Stimulated activated CD8-positive, alpha-beta memory T cell treated with anti-CD3 and anti-CD28 coated beads, Interleukin-4, amount 100 ng/mL, for 48 hours (primary cell): ENCODE measurements at places on chromosomes 2 and 18.

DNA sequence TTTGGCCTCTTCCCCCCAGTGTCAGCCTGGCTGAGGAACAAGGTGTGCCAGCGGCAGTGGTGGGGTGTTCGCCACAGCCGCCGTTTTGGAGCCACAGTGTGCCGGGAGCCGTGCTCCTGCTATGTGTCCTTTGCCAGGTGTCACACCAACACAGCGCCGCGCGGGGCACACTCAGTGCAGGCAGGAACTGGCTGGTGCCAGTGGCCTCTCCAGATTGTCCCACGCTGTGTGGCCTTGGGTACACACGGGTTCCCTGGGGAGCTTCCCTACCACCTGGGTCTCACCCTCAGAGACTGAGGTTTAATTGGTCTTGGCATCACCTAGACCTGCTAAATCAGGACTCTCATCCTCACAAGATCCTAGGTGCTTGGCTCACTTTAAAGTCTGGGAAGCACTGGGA is 171.6 kb downstream of the LDLRAD4 start:
- DNase-seq: no peak

GRCh38 chr18:5546660-5547059 is 2.9 kb upstream of the EPB41L3 start:
- no peak for DNase-seq

DNA sequence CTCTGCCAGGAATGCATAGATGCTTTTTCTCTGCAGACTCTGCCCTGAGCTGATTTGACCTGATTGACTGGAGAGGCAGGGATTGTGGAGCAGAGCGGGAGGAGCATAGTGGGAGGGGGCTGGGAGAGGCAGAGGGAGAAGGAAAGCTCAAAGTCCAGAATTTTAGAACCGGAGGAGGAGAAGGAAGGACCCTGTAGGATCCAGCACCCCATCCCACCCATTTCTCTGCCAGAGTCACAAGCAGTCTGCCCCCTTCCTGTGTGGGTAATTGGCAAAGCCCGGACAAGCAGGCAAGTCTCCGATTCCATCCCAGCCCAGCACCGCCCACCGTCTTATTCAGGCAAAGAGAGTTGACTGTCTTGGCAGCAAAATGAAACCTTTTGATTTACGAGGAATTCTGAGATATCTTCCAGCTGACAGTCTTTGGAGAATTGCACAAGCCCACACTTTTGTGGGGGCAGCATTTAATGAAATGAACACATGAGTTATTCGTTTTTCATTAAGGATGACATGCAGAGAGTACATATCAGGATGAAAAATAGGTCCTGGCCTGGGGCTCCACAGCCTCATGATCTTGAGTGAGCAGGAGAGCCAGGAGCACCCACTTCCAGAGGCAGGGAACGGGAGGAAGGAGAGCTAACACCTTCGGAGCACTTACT is 103.1 kb downstream of the MCFD2 start:
- no peak for DNase-seq

- no peak for DNase-seq
Measured at GRCh38 chr2:199407421-199407820, 50.3 kb downstream of the SATB2 start.

DNA sequence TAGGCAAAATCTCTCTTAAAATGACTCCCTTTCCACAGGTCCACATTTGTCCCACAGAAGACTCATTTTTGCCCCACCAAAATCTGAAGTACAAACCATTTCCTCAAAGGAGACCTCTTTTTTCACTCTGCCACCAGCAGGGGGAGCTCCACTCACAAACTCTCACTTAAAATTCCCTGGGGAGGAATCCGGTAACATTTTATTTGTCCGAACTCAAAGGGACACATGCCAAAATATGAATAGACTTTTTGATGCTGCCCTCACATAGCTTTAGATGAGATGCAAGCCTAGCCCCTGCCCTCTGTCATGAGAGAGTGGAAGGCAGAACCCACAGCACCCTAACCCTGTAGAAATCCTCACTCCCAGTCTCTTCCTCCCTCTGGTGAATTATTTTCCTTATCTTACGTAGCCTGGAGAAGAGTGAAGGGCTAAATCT is 57.1 kb downstream of the RMDN2 start:
- peak; percentile 78 for DNase-seq

DNA sequence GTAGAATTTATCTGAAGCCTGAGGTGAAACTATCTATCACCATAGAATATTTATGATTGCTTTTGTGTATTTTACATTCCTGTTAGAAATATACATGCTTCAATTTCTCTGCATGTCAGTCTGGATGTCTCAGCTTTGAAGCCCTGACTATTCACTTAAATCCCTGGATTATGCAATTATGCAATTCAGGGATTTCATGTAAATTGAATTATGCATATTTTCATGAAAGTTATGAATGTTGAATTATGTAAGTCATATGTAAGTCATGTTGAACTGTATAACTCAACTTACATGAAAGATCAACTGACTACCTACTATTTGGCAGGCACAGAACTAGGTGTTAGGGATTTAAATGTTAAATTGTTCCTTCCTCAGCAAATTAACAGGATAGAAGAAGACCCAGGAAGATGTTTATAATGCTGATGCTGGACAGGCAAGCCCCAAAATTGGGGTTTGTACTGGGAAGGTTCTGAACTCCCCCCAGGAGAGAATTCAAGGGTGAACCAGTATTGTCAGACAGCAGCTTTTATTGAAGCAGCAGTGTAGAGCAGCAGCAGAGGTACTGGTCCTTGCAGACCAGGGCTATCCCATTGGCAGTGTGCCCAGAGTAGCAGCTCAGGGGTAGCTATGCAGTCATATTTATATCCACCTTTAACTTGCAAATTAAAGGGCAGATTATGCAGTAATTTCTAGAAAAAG is 236.5 kb downstream of the ZNF804A start:
- no peak for DNase-seq

DNA sequence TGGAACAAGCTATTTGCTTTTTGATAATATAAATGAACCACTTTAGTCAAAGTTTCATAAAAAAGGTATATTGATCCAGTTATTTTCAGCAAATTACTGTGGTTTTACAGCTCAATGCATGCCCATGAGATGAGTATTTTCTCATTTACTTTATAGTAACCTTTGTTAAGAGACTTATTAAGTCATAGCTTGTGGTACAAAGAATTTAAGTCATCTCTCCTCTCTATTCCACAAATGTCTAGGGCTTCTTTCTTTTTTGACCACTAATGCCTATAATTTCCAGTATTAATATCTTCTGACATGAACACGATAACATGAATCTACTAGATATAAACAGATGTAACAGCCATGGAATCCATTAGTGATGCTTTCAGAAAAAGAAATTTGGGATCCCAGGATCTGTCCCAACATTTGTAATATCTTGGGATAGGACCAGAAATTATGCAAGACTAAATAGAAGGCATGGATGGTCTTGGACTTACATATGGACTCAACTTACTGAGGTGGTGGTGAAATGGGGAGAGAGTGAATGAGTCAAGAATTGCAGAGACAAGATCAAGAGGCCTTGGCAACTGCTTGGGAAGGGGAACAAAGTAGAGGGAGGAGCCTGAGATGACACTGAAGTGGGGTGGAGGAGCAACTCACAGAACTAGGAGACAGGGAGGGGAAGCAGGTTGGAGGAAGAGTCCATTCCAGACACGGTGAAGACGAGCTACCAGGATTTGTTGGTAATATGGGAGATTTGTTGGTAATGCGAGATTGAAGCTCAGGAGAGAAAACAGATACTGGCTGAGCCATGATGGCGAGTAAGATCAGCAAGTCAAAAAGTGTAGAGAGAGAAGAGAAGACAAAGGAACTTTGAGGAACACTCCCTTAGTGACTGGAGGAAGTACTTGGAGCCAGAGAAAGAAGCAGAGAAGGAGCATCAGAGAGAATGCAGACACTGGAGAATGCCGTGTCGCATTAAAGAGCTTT is 42.4 kb upstream of the KDM3A start:
- no peak for DNase-seq

GRCh38 chr2:73083886-73084800 is 12.6 kb upstream of the SFXN5 start:
- no peak for DNase-seq
